ENCODE measurements at places on chromosomes 2 and 18.

DNA sequence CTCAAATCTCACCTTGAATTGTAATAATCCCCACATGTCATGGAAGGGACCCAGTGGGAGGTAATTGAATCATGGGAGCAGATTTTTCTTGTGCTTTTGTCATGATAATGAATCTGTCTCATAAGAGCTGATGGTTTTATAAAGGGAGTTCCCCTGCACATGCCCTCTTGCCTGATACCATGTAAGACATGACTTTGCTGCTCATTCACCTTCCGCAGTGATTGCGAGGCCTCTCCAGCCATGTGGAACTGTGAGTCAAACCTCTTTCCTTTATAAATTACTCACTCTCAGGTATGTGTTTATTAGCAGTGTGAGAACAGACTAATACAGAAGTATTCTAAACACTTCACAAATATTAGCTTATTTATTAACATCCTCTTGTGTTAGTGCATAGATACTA, 516.7 kb downstream of the LRRTM4 start:
- no peak for DNase-seq

GRCh38 chr2:98769784-98770183, 38.9 kb upstream of the MGAT4A start:
- peak; percentile 48 for DNase-seq

DNA sequence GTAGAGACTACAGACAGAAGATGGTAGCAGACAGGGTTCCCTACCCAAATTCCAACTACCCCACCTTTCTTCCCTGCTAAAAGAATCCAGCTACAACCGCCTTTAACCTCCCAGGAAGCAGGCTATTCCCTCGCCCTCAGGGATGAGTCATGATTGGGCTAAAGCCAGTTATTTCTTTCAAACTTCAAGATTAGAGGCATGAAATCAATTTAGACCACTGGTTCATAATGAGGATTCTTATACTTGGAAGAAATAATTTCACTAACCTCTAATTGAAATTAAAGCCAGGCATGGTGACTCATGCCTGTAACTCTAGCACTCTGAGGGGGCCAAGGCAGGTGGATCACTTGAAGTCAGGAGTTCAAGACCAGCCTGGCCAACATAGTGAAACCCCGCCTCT, 20.0 kb downstream of the TRIP12 start:
- no peak for DNase-seq

GRCh38 chr18:63208676-63209075, 110.9 kb downstream of the BCL2 start:
- no peak for DNase-seq

- peak; percentile 42 for DNase-seq
Measured at GRCh38 chr2:55431982-55432627, 12.4 kb upstream of the CCDC88A start.

- DNase-seq: no peak
Measured at GRCh38 chr2:237894986-237895543, 35.6 kb downstream of the RAMP1 start.

DNA sequence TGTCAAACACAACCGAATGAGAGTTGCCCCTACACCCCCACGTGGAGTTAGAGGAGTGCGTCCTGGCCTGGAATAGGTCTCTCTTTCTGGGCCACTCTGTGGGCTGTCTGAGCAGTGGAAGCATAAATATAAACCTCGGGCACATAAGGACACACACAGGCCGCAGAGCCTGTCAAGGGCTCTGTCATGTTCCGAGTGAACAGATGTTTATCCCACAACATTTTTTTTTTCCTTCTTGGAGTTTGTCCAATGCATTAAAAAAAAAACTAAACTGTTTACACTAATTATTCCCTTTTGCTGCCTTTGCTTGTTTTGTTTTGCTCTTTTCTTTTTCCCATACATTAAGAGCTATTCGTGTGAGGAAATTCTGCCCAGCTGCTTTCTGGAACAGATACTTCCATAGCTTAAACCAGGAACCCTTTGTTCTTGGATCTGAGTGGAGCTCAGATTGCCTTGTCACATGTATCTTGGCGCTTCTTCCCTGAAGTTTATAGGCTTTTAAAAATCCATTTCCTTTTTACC, 228.3 kb upstream of the FOSL2 start:
- DNase-seq: no peak

GRCh38 chr2:44983836-44984604, 25.2 kb downstream of the SIX2 start:
- no peak for DNase-seq

- no peak for DNase-seq
Measured at GRCh38 chr2:215556979-215557378, 121.1 kb upstream of the FN1 start.

GRCh38 chr2:238922435-238922834, 74.5 kb downstream of the TWIST2 start:
- no peak for DNase-seq

GRCh38 chr2:120653046-120653445, 82.6 kb upstream of the GLI2 start:
- no peak for DNase-seq

DNA sequence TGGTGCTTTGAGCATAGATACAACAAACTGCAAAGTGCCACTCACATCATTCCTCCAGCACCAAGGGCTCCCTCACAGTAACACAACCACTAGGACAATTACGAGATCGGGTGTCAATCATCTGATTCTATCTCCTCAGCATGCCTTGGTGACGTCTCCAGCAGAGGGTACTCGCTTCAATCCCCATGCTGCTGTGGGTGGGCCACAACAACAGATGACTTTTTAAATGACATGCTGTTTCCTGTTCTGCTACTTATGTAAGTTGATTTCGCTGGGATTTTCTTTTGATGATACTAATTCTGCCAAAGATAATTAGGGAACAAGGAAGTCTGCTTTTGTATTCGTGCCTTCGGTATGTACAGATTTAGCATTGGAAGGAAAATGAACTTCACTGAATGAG, 1113.0 kb downstream of the BCL11A start:
- no peak for DNase-seq
